ENCODE measurements at places on chromosomes 11 and 22.

DNA sequence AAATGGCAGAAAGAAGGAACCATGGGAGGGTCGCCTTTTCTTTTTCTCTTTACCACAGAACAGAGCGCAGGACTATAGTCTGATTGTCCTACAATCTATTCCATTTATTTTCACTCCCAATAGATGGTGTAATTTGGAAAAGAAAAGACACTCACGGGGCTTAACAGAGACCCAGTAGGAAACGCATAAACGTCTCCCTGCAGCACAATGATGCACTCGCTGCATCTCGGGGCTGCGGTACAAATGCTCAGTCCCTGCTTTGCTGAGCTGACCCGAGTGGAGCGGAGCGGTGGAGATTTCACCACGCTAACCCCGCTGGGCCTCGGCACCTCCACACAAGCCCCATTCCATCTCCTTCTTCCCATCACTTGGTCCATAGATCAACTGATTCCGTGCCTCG is 1.5 kb downstream of the FEZ1 start:
- DNase-seq, result no peak

DNA sequence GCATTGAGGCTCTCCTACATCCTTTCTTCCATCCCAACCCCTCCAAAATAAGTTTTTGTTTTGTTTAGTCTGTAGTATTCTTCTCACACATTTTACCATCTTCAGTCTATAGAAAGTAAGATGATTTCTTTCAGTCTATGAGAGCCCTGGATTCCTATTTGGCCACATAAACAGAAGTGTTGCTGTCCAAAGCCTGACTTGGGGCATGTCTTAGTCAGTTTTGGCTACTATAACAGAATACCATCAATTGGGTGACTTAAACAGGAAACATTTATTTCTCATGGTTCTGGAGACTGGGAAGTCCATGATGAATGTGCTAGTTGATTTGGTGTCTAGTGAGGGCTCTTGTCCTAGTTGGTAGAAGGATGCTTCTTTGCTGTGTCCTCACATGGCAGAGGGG is 146.8 kb upstream of the DDI1 start:
- no peak for DNase-seq

- no peak for DNase-seq
Observed at GRCh38 chr22:50435291-50436014, 39.4 kb downstream of the SBF1 start.

GRCh38 chr11:4076774-4077173 is 17.8 kb upstream of the RRM1 start:
- DNase-seq, result no peak

GRCh38 chr11:9528573-9529333 is 44.7 kb upstream of the WEE1 start:
- DNase-seq, result no peak
